Ovary (tissue), 10 donors: ENCODE measurements at places on chromosomes 5 and 9. TPM values are rescaled to one million over a fixed set of nuclear protein-coding genes. Genes with fewer than 3 reads are reported as not detected.
A peak's percentile ranks its signal among the peaks of the same experiment; 100 is the strongest.

DNA sequence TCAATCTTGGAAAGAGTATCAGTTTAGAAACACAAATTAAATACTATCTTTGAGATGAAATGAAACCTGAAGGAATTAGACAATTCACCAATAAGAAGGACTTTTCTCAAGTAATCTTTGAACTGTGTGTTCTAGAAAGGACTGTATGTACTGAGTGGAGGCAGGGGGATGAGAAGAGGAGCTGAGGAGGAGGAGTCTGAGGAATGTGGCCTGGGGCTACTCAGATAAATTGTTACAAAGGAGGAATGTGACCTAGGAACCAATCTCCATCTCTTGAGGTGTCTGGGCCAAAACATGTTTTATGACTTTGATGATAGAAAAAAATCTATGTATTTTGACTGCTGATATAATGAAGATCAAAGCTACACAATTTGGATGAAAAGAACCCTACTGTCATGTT lies 124.3 kb upstream of the ANKRD55 start:
- DNase-seq = no peak

DNA sequence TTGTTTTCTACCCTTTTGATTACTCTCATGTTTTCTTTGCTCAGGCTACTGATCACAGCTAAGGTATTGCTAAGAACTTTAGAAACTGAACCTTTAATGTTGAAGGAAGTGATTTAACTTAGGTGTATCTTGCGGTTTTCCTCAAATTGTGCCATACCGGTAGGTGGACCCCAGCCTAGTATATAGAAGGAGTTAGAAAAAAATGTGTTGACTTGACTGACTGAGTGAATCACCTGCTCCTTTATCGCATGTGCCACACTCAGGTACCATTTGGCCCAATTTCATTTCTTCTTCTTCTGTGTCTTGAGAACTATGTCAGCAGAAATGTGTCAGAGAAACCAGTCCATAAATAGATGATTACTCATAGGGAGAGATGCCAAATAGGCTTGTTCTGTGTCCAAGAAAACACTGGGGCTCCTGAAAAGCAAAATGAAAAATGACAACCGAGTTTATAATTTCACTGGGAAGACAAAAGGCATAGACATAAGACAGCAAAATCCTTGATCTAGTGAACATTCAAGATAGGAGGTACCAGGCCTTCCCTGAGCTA lies 19.4 kb downstream of the PLPPR1 start:
- DNase-seq = no peak

- no peak for DNase-seq
Observed at GRCh38 chr5:64140018-64140417, 25.6 kb upstream of the RNF180 start.

DNA sequence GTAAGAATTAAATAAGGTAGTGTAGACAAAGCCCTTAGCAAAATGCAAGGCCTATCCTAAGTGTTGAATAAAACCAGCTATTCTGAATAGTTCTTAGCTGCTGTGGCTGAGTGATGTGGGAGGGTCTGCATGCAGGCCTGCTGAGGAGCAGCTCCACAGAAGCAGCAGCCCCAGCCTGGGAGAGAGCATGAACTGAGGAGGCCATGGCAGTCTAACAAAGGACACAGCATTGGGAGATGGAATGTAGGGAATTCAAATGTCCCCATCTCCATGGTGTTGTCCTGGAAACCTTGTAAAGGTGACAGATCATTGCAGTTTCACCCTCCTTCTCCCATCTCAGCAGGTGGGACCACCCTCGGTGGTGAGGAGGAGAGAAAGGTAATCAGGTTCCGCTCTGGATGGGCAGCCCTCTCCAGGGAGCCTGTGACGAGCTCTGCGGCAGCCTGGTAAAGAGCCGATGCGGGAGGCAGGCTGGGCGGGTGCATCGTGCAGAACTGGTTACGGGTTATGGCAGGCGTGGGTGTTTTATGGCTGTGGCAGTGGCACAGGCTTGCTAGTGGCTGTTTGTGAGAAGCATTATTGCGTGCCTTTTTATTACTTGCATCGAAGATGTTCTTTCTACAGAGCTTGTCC lies 199.9 kb upstream of the GLRA1 start:
- DNase-seq = no peak

GRCh38 chr5:139265001-139265400 lies 28.5 kb upstream of the MATR3 start:
- DNase-seq = no peak

- DNase-seq = no peak
Observed at GRCh38 chr5:122358372-122358979, 46.4 kb downstream of the SNCAIP start.

DNA sequence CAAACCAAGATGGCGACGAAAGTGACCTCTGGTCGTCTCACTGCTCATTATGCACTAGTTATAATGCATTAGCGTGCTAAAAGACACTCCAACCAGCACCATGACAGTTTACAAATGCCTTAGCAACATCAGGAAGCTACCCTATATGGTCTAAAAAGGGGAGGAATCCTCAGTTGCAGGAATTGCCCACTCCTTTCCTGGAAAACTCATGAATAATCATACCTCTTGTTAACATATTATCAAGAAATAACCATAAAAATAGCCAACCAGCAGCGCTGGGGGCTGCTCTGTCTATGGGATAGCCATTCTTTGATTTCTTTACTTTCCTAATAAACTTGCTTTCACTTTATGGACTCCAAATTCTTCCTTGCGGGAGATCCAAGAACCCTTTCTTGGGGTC lies 595.7 kb upstream of the KLF4 start:
- no peak for DNase-seq

DNA sequence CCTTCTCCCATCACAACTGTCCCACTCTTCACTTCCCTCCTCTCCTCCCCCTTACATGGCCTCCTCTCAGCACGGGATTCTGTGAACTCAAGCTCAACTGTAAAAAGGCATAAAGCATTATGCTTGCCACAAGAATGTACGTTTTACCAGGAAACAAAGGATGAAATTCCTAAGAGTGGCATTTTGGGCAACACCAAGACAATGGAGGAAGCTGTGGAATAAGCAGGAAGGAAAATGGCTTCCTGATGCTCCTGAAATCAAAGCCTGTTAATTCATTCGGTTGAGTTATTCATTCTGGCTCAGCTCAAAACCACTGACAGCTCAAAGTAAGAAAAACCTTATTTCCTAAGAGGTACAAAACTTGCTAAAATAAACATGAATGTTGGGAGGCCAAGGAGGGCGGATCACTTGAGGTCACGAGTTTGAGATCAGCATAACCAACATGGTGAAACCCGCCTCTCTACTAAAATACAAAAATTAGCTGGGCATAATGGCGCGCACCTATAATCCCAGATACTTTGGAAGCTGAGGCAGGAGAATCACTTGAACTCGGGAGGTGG lies 40.8 kb upstream of the DMRT1 start:
- DNase-seq = no peak

- no peak for DNase-seq
Observed at GRCh38 chr9:33469891-33470290, 3.8 kb downstream of the NOL6 start.

- no peak for DNase-seq
Observed at GRCh38 chr5:119302916-119303897, 52.6 kb upstream of the TNFAIP8 start.

DNA sequence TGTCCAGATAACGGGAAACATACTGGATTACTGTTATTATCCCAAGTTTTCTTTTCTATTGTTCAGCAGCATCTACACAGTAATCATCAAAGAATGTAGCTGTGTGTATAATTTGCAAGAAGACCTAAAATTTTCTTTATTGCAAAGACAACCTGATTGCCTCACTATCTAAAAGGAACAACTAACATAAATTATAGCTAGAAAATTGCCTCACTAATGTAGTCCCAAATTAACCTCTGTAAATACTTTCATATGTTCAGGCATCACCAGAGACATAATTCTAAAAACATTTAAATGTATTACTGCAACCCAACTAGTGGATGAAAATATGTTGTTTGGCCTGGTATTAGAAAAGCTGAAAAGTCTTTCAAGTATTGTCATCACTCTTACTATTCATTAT lies 275.4 kb downstream of the CDH12 start:
- DNase-seq = no peak

GRCh38 chr9:98159301-98159700 lies 33.1 kb downstream of the CORO2A start:
- no peak for DNase-seq

- no peak for DNase-seq
Observed at GRCh38 chr9:136955202-136955942, 3.3 kb downstream of the LCN12 start.

DNA sequence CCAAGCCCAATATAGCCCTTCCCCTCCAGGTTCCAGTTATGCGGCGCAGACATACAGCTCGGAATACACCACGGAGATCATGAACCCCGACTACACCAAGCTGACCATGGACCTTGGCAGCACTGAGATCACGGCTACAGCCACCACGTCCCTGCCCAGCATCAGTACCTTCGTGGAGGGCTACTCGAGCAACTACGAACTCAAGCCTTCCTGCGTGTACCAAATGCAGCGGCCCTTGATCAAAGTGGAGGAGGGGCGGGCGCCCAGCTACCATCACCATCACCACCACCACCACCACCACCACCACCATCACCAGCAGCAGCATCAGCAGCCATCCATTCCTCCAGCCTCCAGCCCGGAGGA lies 6.3 kb downstream of the NR4A3 start:
- DNase-seq = no peak

DNA sequence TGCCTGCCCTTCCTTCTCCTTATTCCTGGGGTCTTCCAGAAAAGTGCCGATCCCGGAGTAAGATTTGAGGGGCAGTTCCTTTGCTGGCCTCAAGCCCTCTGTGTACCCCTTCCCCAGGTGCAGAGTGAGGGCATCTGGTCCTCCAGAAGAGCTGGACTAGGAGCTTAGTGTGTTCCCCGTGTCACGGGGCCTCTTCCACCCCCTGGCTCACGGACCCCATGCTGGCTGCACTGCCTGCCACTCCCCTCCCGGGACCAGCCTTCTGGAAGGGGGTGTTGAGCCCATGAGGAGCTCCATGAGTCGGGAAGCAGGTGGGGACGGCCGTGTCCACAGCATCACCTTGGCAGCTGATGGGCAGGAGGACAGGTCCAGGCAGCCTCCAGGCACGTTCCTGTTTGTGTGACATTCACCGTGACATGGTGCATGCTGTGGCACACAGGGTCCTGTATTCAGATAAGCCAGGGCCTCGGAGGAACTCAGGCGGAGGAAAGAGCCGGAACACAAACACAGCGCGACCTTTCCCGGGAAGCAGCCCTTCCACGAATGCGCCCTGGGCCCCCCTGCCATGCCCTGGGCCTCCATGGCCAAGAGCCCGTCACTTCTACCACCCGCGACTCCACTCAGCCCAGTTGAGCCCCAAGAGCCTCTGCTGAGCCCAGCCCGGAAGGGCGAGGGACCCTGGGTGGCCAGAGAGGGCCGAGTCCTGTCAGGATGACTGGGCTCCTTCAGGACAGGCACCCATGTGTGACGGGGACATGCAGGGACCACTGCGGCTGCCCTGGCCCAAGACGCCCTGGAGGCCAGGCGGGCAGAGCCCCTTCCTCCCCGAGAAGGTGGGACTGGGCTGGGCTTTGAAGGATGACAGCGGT lies 5.9 kb upstream of the LCN1 start:
- peak; percentile 10 for DNase-seq

DNA sequence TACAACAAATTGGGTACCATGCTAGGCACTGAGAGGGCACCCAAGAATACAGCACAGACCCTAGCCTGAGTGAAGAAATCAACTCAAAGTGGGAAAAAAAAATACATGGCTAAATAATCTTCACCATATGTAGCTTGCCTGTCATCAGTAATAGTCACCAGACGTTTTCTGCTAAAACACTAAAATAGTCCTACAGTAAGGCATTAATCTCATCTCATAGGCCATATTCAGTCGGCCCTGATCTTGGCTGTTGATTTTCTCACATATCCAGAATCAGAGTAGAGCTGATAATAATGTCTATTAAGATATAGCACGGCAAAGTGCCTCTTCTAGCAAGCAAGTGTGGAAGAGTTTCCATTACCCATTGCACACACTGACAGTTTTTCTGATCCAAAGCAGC lies 322.1 kb upstream of the SLC30A5 start:
- DNase-seq = no peak

GRCh38 chr9:106467113-106467864 lies 395.7 kb upstream of the ZNF462 start:
- no peak for DNase-seq

GRCh38 chr5:174616036-174616435 lies 108.3 kb upstream of the MSX2 start:
- DNase-seq = no peak

- DNase-seq = no peak
Observed at GRCh38 chr5:96031811-96032261, 70.2 kb upstream of the ELL2 start.

GRCh38 chr9:120895951-120896350 lies 19.0 kb upstream of the PHF19 start:
- DNase-seq = no peak

- no peak for DNase-seq
Observed at GRCh38 chr5:54309276-54309675, 1.1 kb downstream of the ARL15 start.

GRCh38 chr5:171872666-171873065 lies 87.0 kb downstream of the SMIM23 start:
- no peak for DNase-seq

- DNase-seq = no peak
Observed at GRCh38 chr5:57841676-57842363, 359.2 kb upstream of the ACTBL2 start.

GRCh38 chr5:152097128-152097527 lies 172.5 kb upstream of the GLRA1 start:
- DNase-seq = no peak

- no peak for DNase-seq
Observed at GRCh38 chr5:82593481-82593880, 315.3 kb upstream of the RPS23 start.

DNA sequence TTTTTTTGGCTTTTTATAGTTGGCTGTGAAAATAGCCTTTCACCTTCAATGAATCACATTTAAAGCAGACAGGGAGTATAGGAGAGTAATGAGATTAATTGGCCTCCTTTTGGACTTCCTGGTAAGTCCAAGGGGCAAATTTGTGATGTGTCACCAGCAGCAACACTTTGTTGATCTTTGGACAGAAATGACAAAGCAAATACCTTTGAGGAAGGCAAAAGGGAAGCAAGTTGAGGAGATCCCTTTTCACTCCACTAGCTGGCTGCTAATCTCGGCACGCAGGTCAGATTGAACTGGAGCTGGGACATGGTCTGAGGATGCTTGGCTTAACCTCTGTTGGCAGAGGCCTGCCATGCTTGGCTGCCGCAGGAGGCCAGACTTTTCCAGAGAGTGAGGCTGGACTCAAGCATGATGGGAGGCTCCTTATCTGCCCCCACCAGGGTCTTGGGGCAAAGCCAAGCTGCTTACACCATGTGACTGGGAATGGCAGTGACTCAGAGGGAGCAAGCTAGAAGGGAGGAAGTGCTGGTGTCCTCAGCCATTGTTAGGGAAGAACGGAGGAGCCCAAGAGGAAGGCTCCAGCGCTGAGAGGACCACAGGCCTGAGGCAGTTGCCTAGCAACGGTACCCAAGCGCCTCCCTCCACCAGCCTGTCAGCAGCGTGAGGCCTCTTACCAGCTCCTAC lies 174.5 kb upstream of the MAP1B start:
- peak; percentile 60 for DNase-seq

Gene DNAI1
- total RNA-seq = 2.0 TPM

Gene EQTN
- 0.86 TPM for total RNA-seq

Gene AP3S1
- 83.7 TPM for total RNA-seq

Gene TRPM3
- total RNA-seq = 18.5 TPM

Gene ARHGEF37
- total RNA-seq = 4.9 TPM

Gene ADRB2
- 1.2 TPM for total RNA-seq

Gene FRRS1L
- 48.1 TPM for total RNA-seq

Gene GMCL2
- not detected for total RNA-seq

Gene IRX4
- total RNA-seq = not detected

Gene CAMK4
- total RNA-seq = 5.0 TPM

Gene SLC36A2
- total RNA-seq = not detected

Gene PAEP
- total RNA-seq = 8.8 TPM

Gene PHYHD1
- total RNA-seq = 24.8 TPM

Gene COL5A1
- total RNA-seq = 58.6 TPM
